ENCODE measurements at places on chromosomes 2 and 18. TPM values are rescaled to one million over a fixed set of nuclear protein-coding genes. Genes with fewer than 3 reads are reported as not detected.

GRCh38 chr2:85425588-85425987 lies 7.1 kb downstream of the SH2D6 start:
- DNase-seq: no peak

GRCh38 chr2:37615804-37616676 lies 55.4 kb downstream of the CDC42EP3 start:
- DNase-seq: no peak

DNA sequence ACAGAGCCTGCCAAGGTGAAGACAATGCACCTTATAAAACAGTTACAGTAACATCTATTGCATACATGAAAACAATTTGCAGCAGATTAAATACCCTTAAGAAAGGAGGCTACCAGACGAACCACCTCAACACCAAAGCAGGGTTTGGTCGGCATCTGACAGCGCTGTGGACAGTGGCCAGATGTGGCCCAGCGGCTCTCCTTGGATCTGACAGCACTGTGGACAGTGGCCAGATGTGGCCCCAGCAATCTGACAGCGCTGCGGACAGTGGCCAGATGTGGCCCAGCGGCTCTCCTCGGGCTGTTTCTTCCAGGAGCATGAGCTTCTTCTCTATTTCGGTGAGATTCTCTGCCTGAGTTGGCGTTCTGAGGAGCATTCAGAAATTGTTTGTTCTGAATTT lies 211.6 kb downstream of the ANKRD30B start:
- DNase-seq: no peak

GRCh38 chr2:218281449-218281848 lies 10.9 kb downstream of the TMBIM1 start:
- DNase-seq: no peak

- DNase-seq: peak; percentile 19
Measured at GRCh38 chr18:31723990-31724711, 36.5 kb downstream of the SLC25A52 start.

- DNase-seq: no peak
Measured at GRCh38 chr18:62384610-62385097, 59.5 kb downstream of the TNFRSF11A start.

CYP27C1 gene
- polyA plus RNA-seq: 8.9 TPM

DNA sequence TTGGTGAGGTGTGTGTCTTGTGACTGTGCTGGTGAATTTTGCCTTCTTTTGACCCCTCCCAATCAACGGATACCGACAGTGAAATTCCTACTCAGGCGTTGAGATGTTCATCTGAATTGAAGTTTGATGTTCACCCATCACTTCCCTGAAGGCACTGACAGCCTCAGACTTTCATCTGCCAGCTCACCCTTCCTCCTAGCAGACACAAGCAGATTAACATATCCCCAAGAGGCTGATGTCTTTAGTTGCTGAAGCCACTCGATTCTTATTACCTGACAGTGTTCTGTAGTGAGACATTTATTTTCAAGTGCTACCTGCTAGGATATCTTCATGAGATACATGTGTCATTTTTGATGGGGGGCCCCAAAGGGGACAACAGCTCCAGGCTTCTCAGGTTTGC lies 1330.1 kb upstream of the PIK3C3 start:
- no peak for DNase-seq

- DNase-seq: no peak
Measured at GRCh38 chr2:20992201-20992711, 51.6 kb downstream of the APOB start.

DNA sequence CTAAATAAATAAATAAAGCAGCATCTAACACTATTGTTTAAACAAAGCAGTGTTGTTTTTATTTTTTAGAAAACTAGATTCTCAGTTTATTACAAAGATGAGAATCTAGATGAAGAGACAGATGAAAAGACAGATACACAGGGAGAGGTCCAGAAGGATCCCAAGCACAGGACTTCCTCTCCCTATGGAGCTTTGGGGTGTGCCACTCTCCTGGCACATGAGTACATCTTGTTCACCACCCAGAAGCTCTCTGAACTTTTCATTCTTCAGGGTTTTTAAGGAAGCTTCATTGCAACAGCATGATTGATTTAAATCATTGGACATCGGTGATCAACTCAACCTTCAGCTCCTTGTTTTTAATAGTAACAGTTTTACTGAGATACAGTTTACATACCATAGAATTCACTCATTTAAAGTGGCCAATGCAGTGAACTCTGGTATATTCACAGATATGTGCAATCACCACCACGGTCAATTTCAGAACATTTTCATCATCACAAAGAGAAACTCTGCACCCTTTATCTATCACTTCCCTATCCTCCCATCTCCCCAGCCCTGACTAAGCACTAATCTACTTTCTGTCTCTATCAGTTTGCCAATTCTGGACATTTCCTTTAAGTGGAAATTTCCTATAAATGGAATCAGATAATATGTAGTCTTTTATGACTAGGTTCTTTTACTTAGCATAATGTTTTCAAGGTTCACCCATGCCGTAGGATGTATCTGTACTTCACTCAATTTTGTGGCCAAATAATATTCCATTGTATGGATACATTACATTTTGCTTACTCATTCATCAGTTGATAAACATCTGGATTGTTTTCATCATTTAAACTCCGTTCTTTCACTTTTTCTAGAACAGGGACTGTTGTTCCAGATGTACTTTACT lies 62.3 kb upstream of the ZFP36L2 start:
- no peak for DNase-seq

DNA sequence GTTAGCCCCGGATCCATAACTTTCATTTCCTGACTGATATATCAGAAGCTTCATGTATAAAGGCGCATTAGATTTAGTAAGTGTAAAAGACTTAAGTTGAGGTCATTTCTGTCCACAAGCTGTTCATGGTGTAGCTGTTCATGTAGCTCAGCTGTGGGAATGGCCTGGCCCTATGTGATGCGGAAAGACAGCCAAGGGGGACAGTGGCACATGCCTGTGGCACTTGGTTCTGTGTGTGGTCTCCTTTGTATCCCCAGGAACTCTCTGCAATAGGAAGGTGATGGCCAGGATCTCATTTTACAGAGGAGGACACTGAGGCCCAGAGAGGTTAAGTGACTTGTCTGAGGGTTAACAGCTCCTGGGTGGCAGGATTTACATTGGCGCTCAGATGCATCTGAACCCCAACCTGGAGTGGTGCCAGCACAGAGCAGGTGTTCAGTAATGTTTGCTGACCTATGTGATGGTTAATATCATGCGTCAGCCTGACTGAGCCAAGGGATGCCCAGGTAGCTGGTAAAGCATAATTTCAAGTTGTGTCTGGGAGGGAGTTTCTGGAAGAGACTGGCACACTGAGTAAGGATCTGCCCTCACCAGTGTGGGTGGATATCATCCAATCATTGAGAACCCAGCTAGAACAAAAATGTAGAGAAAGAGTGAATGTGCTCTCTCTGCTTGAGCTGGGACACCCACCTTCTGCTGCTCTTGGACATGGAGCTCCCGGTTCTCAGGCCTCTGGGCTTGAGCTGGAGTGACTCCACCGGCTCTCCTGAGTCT lies 25.4 kb downstream of the HPCAL1 start:
- no peak for DNase-seq

GRCh38 chr2:138018866-138019688 lies 54.8 kb downstream of the HNMT start:
- no peak for DNase-seq

GRCh38 chr2:160005908-160006307 lies 56.5 kb downstream of the PLA2R1 start:
- DNase-seq: no peak

STPG4 gene
- polyA plus RNA-seq: not detected

GRCh38 chr18:40613721-40614120 lies 1341.3 kb upstream of the PIK3C3 start:
- no peak for DNase-seq

GRCh38 chr18:44973282-44973681 lies 292.6 kb downstream of the SETBP1 start:
- DNase-seq: no peak

DNA sequence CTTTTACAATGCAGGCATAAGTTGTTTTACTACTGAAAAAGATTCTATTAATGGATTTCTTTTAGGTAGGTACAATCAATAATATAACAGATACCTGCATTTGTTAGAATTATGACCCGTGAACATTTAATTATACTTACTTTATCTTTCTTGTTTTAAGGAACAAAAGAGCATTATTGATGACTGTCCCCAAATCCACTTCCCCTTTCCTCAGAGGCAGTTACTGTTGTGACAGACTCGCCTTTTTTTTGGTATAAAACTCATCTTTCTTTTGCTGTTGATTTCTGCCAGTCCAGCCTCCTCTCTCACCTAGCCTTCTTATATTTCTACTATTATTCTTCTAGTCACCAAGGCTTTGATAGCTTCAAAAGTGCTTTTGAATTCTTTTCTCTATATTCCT lies 12.1 kb downstream of the ACTR3 start:
- DNase-seq: no peak

GRCh38 chr18:6427286-6427685 lies 12.6 kb upstream of the L3MBTL4 start:
- DNase-seq: no peak

CHN1 gene
- polyA plus RNA-seq: 24.2 TPM
